ENCODE measurements at places on chromosomes 7 and 10. TPM values are rescaled to one million over a fixed set of nuclear protein-coding genes. Genes with fewer than 3 reads are reported as not detected.

DNA sequence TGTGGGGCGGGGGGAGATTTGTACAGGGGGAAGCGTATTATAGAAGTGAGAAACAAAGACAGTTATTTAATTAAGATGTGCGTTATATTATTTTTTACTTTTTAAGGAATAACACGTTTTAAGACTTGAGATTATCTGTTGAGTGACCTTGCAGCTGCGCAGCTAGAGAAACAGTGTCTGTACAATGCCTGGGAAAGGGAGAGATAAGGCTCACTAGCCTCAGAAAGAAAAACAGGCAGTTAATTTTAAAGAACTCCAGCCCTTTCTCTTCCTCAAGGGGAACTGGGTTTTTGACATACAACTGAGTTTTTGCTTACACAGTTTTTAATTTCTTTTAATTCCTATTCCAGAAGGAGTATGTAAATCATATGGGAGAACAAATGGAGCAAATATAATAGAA, 50.7 kb downstream of the LMBR1 start:
- H3K27me3 ChIP-seq, result no peaks in the 10 kb centered on the region
- H3K36me3 ChIP-seq, result no peaks in the 10 kb centered on the region
- DNase-seq, result no peak

Gene PTPRN2
- 1.9 TPM for polyA plus RNA-seq

DNA sequence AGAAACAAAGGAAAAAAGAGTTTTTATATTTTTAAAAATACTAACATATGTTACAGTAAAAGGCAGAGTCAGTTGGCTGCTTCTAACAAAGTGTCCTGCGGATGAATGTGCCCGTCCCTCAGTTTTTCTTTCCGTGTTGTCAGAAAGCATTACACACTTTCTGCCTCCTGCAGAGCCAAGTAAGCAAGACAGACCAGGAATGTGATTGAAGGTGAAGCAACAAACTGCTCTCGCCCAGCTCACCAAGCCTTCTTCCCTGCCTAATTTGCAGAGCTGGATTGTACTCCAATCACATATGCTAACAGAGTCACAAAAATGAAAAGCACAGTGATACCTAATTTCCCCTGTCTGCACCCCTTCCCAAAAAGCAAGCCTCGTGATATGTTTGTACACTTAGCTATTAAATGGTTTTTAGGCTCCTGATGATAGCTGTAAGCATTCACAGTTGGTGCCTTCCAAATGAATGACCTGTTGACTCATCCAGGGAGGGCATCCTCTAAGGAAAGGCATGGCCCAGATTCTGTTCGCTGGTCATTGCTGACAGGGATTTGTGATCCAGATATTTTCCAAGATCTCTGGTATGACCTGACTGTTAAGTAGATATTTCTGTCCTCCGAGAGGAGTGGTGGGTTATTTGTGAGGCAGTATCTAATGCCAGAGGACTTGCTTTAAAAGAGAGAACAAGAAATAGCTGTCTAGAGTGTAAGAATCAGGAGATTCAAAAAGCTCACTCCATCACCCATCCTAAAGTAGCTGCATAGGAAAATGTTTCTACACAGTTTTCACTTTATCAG, 187.3 kb upstream of the PLXDC2 start:
- H3K27ac ChIP-seq, result no peak overlapping the region
- H3K4me1 ChIP-seq, result no peaks in the 10 kb centered on the region
- H3K27me3 ChIP-seq, result no peaks in the 10 kb centered on the region
- no peak overlapping the region for H3K4me3 ChIP-seq

- no peak overlapping the region for H3K27ac ChIP-seq
- H3K27me3 ChIP-seq, result peaks cover 2% of the 10 kb centered on the region
- H3K36me3 ChIP-seq, result no peaks in the 10 kb centered on the region
- DNase-seq, result no peak
- no peaks in the 10 kb centered on the region for H3K4me1 ChIP-seq
These were observed 93.9 kb upstream of the SLC13A1 start for GRCh38 chr7:123293710-123294109.

- no peak for DNase-seq
- peaks cover 27% of the 10 kb centered on the region for H3K27me3 ChIP-seq
- no peaks in the 10 kb centered on the region for H3K36me3 ChIP-seq
- no peak overlapping the region for H3K27ac ChIP-seq
- no peak overlapping the region for H3K4me3 ChIP-seq
- peaks cover 35% of the 10 kb centered on the region for H3K4me1 ChIP-seq
These were observed 5.4 kb downstream of the MAFK start for GRCh38 chr7:1535701-1536454.

GRCh38 chr10:71429929-71430328, 33.2 kb downstream of the CDH23 start:
- H3K27ac ChIP-seq, result no peak overlapping the region
- no peaks in the 10 kb centered on the region for H3K36me3 ChIP-seq
- no peak for DNase-seq
- H3K4me3 ChIP-seq, result no peak overlapping the region
- peaks cover 17% of the 10 kb centered on the region for H3K4me1 ChIP-seq
- H3K27me3 ChIP-seq, result peaks cover 1% of the 10 kb centered on the region

DNA sequence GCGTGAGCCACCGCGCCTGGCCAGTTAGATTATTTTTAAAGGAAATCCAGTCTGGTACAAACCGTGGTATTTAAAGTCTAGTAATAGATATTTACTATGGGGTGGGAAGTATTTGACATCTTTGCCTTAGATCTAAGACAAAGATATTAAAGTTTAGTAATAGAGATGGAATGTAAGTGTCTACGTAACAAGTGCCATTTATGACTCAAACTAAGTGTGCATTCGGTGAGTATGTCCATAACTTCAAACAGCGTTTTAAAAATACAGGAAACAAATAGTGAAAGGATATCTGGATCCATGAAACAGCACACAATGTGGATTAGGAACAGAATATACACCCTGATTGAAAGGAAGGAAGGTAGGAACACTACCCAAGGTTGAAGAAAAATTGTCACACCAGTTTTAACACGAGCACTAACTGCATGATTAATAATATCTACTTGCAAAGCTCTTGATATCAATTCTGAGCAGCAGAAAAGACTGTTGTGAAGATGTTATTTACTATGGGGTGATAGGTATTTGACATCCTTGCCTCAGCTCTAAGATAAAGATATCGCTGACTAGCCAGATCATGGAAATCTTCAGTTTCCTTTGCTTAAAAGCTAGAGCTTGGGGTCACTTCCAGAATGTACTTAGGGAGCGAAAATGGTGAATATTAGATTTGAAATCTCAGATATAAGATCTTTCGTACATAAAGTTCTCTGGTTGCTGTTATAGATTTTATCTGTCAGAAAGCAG, 48.7 kb downstream of the EPC1 start:
- no peaks in the 10 kb centered on the region for H3K36me3 ChIP-seq
- no peak for DNase-seq
- no peak overlapping the region for H3K27ac ChIP-seq
- H3K27me3 ChIP-seq, result no peaks in the 10 kb centered on the region

GRCh38 chr10:101060951-101061623, 702 bp upstream of the KAZALD1 start:
- H3K27ac ChIP-seq, result peak overlapping the region; percentile 96
- H3K27me3 ChIP-seq, result peaks cover 19% of the 10 kb centered on the region
- H3K4me3 ChIP-seq, result peak overlapping the region; percentile 95
- H3K4me1 ChIP-seq, result peaks cover 36% of the 10 kb centered on the region
- peak; percentile 75 for DNase-seq

Gene SLC18A2
- not detected for polyA plus RNA-seq

DNA sequence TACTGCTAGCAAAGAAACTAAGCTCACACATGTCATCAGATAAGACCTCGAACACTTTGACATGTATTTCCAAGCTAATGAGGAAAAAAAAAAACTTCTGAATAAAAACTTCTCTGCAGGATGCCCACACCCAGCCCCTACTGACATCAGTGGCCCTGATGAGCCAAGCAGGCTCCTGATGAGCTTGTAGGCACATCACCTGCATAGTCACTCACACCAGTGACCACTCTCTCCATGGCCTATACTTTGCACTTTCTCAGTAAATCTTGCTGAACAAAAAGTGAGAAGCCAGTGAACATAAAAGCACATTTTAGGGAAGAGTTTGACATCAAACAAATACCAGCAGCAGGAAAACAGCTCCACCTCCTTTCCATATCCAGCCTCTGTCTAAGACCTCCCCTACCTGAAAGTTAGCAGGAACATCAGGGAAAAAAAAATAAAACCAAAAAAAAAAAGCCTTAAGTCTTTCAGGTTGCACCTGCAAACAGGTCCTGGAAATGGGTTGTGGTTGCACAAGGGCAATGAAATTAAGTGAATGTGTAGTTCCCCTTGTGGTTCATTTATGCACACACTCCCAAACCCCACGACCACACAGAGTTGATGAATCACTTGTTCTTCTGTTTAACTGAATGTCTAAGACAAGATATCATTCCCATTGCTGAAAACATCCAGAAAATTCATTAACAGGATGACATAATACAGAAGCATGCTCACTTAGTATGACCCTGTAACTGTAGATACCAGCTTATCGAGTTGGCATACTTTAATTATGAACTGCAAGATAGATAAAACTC, 205.2 kb upstream of the PDE1C start:
- DNase-seq, result no peak
- H3K27me3 ChIP-seq, result peaks cover 2% of the 10 kb centered on the region
- no peak overlapping the region for H3K27ac ChIP-seq
- no peaks in the 10 kb centered on the region for H3K4me1 ChIP-seq
- no peak overlapping the region for H3K4me3 ChIP-seq
- H3K36me3 ChIP-seq, result no peaks in the 10 kb centered on the region

DNA sequence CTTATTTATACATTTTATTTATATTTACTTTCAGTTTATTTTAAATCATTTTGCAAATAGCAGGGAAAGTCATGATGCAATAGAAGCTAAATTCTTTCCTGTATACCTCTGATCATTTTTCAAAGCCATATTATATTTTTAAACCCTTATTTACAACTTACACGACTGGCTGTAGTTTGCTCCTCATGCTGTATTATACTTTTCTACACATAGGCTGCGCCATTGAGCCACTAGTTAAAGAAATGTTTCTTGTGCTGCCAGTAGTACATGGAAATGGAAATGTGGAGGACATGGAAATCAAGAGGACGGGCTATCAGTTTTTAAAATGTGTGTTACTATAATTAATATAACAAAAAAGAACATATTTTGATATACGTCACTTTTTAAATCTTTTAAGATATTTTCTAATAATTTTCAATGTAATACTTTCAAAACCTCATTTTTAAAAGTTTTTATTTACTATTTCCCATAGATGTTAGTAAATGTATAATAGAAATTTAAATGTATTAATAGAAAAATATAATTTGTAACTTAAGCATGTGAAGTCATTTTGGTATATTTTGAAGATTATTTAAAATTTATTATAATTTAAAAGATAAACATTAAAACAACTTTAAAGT, 118.5 kb downstream of the VTI1A start:
- no peaks in the 10 kb centered on the region for H3K27me3 ChIP-seq
- no peak overlapping the region for H3K4me3 ChIP-seq
- no peaks in the 10 kb centered on the region for H3K36me3 ChIP-seq
- DNase-seq, result no peak

DNA sequence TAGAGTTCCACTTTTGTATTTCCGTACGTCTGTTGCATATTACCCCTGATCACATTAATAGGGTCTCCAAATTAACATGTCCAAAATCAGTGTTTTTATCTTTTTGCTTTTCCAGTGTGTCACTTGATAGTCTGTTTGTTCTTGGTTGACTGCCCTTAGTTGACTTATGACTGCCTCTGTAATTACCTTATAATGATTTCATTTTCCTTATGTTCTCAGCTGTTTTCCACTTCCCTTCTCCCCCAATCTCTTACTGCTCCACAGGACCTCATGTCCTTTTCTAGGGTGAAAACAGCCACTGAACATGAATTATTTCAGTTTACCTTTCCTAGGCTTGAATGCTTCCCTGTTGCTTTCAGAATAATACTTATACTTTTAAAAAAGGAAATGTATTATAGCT, 54.7 kb downstream of the MAPK8 start:
- no peaks in the 10 kb centered on the region for H3K36me3 ChIP-seq
- H3K27me3 ChIP-seq, result no peaks in the 10 kb centered on the region
- peaks cover 19% of the 10 kb centered on the region for H3K4me1 ChIP-seq
- H3K27ac ChIP-seq, result no peak overlapping the region
